ENCODE measurements at places on chromosomes 4 and X.
A peak's percentile ranks its signal among the peaks of the same experiment; 100 is the strongest.

DNA sequence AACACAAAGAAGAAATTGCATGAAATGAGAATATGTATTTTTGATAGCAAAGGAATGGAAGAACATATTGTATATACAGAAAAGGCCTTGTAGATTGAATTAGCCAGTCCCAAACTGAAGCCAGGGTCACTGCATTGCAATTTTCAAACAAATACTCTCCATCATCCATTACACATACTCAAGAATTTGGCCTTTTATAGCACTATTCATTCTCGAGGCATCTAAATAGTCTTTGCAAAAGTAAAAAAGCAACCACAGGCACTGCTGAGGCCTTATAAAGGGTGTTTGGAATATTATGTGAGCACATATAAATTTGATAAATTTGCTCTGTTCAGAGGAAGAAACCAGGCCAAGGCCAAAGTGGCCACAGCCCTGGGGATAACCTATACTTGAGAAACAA is 123.0 kb downstream of the ZNF827 start:
- no peak for DNase-seq

- no peak for DNase-seq
These were observed 311.5 kb downstream of the PPP1R2C start for GRCh38 chrX:42466332-42467046.

DNA sequence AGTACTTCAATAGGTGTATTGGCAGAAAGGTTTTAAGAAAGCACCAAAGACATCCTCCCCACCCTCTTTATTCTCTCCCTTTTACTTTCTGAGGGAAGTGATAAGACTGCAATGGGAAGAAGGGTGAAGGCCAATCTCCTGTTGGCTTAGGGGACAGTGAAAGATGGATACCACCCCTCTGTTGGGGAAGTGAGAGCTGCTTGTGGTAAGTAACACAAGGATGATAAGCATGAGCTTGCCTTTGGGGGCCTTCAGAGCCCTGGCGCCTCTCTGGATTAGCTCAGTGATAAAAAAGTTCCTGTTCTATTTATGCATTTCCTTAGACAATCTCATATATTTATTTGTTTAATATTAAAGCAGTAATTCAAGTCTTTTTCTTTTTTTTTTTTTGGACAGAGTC is 5.2 kb upstream of the KLF8 start:
- no peak for DNase-seq

GRCh38 chr4:176789955-176790354 is 2.8 kb downstream of the VEGFC start:
- peak; percentile 33 for DNase-seq

DNA sequence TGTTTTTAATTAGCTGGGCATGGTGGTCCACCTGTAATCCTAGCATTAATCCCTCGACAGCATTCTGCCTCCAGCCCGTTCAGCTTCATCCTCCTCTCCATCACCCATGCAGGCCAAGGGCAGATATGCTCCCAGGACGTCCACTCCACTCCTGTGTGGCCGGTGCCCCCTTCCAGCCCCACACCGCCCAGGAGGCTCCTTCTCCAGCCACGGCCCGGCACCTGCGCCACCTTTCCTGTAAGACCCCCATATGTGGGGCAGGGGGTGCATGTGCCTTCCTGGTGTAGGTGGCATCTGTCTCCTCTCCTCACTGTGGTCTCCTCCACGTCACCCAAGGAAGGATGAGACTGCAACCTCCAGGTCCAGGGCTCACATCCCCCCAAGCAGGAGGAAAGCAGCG is 57.0 kb upstream of the MXD4 start:
- no peak for DNase-seq

DNA sequence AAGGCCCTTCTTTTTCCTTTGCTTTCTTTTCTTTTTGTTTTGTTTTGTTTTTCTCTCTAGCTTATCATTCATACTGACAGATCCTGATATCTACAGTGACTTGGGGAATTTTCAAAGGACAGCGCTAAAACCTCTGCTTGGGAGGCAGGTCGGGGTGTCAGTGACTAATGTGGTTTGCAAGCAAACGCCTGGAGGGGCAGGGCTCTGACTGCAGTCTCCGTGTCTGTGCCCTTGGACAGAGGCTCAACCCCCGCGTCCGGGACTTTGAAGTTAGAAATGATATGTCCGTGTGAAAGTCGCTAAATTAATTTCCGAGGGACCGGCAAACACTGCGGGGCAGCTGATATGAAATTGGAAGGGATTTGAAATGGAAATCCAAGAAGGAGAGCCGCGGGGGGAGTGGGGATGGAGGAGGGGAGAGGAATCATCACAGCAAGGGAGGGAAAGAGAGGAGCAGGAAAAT is 312.4 kb downstream of the DHRSX start:
- DNase-seq, result no peak

GRCh38 chr4:76989391-76990061 is 40.0 kb downstream of the SEPTIN11 start:
- no peak for DNase-seq

DNA sequence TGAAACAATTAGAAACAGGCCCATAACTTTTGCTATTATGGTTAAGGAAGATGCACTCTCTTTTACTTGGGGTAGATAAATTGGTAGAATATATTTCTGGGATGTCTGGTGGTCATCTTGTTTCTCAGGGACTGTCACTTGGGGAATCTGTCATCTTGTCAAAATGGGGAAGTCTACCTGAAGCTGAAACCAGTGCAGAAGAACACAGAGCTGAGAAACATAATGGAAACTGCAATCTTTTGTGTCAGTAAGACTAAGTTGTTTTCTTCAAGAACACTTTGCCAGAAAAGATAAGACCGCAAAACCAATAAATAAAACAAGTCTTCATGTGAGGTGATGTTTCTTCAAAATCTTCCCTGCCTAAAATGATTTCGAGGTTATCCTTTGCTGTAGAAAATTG is 92.0 kb downstream of the NAA11 start:
- no peak for DNase-seq

- DNase-seq, result no peak
These were observed 234.0 kb upstream of the SLIT2 start for GRCh38 chr4:20017777-20018115.

DNA sequence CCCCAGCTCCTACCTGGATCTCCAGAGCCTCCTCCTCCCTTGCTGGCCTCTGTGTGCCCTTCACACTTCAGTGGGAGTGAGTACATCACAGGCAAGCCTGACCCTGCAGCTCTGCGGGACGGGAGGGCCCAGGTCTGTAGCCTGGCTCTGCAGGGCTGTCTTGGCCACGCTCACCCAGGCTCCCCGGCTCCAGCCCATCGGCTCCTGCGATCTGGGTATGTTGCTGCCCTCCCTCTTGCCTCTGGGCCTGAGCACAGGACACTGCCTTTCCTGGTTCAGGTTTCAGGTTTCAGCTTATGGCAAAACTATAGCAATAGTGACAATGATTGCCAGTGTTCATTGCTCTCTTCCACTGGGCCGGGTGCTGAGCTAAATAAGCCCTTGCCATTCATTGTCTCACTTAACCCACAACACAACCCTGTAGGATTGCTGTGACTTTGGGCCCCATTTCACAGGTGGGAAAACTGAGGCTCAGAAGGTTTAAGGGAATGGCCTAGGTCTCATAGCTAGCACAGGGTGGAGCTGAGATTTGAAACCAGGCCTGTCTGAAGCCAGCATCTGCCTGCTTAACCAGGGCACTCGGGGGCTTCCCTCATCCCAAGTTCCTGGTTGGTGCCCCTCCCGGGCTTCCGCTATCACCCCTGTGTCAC is 44.6 kb upstream of the SORCS2 start:
- no peak for DNase-seq

DNA sequence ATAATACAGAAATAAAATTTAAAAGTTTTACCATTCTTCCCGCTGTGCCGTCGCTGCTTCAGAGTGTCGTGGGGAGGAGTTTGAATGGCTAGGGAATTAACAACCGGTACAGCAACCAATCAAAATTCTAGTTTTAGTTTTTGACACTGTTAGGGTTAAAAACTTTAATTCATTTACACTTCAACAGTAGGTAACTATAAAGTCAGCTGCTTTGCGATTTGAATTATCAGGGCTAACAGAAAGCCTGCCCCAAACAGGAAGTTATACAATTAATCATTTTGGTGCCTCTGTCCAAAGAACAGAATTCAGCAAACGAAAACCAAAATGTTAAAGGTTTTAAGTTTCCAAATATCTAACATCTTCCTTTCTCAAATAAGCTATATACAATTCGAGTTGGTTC is 2.3 kb downstream of the HNRNPD start:
- DNase-seq, result no peak

GRCh38 chr4:26826721-26827120 is 33.9 kb upstream of the STIM2 start:
- DNase-seq, result no peak

DNA sequence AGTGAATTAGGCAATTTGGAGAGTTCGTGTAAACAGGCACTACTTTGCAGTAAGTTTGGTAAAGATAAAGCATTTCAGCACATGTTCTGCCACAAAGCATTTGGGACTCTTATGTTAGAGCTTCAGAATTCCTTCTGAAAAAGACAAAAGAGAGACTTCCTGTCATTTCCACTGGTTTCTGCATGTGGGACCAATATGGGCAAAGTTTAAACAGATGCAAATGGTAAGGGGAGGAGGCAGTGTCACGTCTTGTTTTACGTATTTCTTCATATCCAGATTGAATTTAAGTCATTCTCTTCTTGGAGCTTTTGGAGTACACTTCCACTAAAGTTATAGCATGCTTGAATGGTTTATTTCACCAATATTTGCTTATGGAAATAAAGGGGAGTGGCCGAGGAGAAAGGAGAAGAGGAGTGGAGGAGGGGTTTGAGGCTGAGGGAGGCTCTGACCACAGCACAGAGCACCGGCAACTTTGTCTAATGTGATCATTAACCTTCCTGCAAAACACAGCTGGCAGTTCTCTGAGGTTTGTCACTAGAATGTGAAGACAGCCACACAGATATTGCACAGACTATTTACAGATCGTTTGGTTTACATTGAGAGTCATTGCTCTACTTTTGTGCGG is at the start of gene APELA:
APELA (plus strand) TSS at position 479 of the 625 bp plus-strand sequence. CDS start 154 bp downstream, outside the sequence.
- DNase-seq, result no peak
